CD4-positive, alpha-beta T cell treated with Interleukin-10 for 1 hour (primary cell): ENCODE measurements at places on chromosomes 7 and 10.

GRCh38 chr7:4830176-4830575 lies 31.7 kb downstream of the PAPOLB start:
- peak; percentile 58 for DNase-seq

DNA sequence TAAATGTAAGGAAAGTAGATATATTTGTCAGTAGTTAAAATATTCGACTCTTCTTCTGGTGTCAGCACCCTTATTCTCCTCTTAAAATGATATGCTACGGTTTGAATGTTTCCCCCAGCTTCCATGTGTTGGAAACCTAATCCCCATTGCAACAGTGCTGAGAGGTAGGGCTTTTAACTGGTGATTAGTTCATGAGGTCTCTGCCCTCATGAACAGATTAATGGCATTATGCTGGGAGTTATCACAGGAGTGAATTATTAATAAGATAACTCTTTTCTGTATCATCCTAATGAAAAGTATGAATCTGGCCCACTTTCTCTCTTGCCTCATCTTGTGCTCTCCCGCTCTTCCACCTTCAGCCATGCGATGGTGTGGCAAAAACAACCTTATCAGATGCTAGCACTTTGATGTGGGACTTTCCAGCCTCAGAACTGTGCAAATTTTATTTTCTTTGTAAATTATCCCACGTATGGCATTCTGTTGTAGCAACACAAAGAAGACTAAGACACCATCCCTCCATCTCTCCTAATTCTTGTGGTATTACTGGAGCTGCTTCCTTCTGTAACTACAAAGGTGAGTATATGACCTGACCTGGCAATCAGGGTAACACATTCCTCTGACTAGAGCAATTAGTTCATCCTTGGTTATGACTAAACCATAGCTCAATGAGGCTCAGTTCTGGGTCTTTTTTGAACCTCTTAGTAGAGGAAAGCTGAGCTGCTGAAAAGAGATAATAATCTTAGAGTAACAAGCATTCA lies 171.1 kb upstream of the TMEM196 start:
- no peak for DNase-seq

DNA sequence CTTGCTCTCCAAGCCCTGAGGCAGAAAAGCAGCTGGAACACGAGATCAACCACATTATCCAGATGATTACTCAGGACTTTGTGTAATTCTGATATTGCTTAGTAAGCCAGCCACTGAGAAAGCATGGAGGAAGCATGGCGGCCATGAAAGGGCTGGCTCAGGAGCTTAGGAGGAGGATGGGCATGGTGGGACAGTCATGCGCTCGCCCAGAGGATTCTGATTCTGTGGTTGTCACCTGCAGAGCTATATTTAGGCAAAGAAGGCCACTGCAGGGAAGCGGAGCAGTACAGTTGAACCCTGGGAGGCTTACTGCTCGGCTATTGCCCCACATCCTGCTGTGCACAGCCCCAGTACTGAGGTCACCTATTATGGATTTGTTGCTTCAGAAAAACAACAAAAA lies 128.8 kb upstream of the DNAJB12 start:
- no peak for DNase-seq

DNA sequence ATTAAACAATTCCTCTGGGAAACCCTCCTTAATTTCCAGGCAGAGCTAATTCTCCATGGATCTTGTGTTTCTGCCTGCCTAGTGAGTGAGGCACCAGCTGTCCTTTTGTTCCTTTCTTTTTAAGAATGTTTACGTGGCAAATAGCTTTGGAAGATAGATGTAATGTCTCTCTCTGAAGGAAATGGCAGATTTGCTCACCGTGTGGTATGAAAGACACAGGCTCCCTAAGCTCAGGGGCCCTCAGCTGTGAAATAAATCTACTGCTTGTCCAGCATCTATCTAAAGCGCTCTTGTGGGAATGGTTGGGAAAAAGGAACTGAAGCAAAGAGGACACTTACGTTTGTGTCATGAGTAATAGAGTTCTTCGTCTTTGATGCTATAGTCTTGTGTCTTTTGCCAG lies 64.6 kb downstream of the FAS start:
- DNase-seq: no peak

- DNase-seq: no peak
These were observed 33.9 kb downstream of the CHN2 start for GRCh38 chr7:29228289-29229011.

DNA sequence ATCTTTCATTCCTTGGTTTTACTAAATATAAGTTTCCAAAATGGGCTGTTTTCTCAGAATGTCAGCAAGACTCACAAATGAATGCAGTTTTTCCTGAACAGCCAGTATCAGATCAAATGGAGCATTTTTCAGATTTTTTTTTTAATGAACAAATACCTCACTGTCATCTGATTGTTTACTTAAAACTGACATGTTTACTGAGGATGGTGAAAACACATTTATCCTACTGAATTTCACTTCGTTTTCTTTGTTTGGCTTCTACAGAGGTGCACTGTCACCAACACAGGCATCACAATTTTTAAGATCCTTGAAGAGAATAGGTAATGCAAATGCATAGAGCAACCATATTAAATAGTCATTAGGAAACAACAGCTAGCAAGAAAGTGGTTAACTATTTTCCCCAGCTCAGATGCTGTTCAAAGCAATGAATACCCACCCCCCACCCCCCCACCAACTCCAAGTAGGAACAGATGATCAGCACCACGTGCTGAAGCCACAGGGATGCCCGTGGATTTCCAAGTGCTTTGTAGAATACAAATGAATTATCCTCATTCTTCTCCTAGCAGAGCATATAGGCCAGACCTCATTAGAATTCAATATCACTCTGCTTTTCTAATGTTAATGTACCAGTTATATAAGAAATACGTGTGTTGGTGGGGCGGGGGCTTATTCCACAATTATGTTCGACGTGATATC lies 205.9 kb downstream of the SKAP2 start:
- DNase-seq: no peak

- DNase-seq: no peak
These were observed 195.2 kb downstream of the DOCK4 start for GRCh38 chr7:112010994-112011393.

DNA sequence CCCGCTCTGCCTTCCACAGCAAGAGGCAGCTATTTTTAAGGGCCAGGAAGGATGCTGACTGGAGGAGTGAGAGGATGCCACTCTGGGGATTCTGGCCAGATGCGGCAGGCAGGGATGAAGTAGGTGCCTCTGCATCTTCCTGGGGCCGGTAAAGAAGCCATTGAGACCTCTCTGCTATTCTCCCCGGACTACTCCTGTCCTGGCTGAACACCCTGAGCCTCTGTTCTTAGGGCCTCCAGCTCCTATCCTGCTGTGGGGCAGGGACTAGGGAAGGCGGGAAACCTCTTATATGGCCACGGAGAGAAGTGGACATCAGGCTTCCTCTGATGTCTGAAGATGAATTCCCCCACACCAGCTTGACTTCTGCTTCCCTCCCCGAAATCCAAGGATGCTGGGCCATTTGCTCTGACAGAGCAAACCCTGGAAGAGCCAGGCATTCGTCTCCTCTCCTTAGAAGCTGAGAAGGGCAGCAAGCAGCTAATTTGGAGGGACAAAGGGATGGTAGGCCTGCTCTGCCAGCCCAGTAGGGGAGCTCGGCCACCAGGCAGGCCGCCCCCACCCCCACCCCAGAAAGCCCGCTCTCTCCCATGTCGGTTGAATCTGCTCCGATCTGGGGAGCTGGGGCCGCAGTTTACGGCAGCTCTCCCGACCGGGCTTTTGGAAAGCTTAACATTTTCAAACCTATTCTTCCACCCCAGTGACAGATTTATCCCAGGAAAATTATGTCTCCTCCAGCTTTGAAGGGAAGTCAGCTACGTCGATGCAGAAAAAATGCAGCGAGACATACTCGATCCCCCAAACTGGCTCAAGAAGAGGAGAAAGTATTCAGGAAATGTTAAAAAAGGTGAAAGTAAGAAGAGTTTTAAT lies 2.8 kb downstream of the FGF8 start:
- no peak for DNase-seq

DNA sequence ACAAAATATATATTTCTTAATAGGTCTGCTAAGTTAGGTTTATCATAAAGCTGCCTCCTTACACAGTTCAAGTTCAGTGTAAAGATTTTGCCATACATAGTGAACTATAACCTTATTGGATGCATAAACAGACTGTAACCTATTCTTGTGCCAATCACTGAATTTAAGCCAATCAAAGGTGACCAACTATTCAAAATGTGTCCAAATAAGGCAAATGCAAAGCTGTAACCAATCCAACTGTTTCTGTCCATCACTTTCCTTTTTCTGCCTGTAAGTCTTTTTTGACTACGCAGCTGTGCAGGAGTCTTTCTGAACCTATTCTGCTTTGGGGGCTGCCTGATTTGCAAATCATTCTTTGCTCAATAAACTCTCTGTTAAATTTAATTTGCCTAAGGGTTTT lies 11.6 kb upstream of the DNMBP start:
- DNase-seq: no peak

DNA sequence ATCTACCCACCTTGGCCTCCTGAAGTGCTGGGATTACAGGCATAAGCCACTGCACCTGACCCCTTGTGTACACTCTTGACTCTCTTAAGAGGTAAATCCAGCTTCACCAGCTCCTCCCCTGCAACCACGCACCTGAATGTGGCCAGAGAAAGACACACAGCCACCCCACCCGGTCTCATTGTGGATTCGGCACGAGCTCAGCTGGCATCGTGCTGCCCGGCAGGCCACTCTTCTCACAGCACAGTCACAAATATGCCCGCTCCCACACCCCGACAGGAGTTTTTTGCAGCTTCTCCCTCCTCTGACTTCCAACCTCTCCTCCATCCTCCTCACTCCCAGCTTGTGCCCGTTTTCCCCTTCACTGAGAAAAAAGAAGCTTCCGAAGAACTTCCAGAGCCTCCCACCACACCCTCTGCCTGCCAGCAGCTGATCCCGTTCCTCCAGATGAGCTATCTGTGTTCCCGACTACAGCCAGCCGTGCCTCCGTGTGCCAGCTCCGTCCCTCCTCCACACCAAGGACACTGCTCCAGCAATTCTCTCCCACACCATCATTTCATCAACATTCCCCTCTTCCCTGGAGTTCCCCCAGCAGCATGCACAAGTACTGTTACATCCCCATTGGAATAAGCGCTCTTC lies 8.0 kb upstream of the SMARCD3 start:
- no peak for DNase-seq

DNA sequence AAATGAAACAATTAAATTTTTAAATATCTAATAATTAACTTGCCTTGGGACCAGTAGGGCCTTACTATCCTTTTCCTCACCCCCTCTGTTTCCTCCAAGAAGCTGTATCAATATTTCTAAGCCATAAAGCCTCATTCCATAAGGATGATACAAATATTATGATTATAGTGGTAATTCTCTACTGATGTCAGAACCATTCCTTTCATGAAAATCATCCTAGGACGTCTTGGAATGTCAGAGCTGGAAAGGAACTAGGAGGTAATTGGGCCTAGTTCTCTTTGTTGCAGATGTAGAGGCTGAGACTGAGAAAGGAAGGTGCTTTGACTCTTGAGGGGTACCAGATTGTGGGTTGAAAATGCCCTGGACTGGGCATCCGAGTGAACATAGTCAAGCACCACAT lies 766.7 kb upstream of the GHITM start:
- no peak for DNase-seq

- DNase-seq: no peak
These were observed 56.7 kb downstream of the LHPP start for GRCh38 chr10:124518366-124518765.

- DNase-seq: no peak
These were observed 79.4 kb downstream of the CTBP2 start for GRCh38 chr10:125080984-125081383.

DNA sequence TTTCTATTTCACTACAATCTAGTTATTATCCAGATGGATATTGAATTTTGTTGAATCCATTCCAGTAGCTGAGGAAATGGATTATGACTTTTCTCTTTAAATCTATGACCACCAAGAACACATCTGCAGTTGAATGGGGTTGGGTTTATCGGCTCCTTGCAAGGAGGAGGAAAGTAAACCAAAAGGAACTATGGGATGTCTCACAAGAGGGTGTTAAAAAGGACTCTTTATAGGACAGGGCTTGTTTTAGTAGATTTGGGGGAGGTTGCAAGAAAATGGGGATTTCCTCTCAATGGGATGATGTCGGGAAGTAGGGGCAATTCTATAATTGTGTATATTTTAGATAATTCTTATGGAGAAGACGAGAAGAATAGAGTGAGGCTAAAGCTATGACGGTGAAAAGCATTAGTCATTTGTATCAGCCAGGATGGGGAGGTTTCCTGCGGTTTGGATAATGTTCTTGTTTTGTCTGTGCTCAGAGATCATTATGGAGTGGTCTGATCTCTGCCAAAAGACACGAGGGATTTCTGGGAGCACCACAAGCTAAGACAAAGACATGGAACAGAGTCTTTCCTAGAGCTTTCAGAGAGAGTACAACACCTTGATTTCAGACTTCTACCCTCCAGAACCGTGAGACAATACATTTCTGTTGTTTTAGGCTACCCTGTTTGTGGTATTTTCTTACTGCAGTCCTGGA lies 5.3 kb upstream of the LRRC61 start:
- no peak for DNase-seq

- no peak for DNase-seq
These were observed 1134.0 kb upstream of the LRRN3 start for GRCh38 chr7:109956916-109957315.

DNA sequence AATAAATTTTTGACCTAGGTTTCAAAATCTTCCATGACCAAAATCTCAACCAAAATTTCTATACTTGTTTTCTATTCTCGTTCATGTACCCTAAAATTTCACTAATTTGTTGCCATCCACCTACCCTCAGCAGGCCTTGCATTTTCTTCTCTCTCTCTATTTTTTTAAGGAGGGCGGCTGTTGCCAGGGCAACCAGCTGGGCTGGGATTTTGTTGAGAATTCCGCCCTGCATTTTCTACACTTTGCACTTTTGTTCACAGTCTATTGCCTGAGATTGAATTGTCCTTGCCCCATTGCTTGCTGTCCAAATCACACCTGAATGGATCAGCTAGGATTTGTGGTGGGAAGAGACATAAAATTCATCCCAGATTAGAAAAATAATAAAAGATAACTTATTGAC lies 657.5 kb upstream of the NRP1 start:
- no peak for DNase-seq

DNA sequence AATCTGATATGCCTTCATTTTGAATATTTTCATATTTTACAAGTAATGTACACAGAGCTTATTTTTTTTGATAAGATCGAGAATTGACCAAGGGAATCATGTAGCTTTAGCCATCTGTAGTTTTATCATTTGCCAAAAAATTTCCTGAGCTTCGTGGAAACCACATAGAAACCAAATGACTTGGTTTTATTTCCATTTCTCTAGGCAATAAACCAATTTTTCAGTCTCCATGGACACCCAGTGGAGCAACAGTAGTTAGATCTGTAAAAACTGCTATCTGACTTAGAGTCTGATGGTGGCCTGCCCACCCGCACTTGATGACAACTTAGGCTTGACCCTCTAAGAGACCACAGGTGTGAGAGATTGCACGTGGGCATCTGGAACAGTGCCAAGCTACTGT lies 127.8 kb upstream of the CDK6 start:
- DNase-seq: no peak

- DNase-seq: no peak
These were observed 456.8 kb downstream of the KCNMA1 start for GRCh38 chr10:77180794-77181193.

DNA sequence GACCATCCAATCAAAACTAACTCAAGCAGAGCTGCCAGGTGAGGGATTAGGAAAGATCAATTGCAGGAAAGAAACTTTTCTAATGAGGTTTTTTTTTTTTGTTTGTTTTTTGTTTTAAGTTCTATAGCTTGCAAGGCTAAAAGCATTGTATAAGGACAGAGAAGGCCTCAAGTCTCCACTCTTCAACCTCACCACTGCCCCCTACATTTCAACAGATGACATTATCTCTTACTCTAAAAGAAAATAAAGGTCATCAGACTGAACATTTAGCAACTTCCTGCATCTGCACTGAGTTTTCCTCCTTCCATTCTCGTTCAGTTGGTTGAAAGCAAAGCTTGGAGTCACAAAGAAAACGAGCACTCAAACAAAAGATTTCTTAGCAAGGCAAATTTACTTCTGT lies 45.2 kb upstream of the EXOC4 start:
- no peak for DNase-seq
